ENCODE measurements at places on chromosomes 1 and 21.

- no peak for DNase-seq
These were observed 14.4 kb downstream of the PPFIA4 start for GRCh38 chr1:203040513-203041275.

- peak; percentile 31 for DNase-seq
These were observed 22.6 kb upstream of the FCGR2A start for GRCh38 chr1:161482610-161483009.

DNA sequence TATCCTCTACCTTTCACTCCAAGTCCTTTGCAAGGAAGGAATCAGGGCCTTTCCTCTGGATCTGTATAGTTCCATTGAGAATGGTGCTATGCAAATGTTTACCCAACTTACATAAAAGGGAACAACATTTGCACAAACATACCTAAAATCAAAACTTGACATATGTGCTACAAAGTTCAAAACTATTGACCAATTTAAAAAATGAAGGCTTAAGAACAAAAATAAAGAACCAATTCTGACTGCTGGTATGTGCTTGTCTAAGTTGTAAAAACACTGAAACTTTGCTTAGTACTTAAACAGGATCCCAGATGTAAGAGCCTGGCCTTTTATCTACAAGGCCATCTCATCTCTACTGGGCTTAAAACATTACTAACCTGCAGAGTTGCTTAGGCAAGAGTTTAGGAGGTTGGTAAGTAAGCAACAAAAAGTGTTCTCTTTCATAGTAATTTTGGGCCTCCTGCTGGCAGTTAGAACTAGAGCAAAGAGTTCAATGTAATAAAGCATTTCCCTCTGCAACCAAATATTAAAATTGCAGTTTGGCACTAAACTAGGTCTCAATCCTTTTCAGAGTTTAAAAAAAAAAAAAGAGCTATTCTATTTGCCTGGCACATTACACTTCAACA lies 2.0 kb downstream of the SCMH1 start:
- peak; percentile 59 for DNase-seq

GRCh38 chr21:41655259-41655658 lies 111.6 kb downstream of the RIPK4 start:
- no peak for DNase-seq

DNA sequence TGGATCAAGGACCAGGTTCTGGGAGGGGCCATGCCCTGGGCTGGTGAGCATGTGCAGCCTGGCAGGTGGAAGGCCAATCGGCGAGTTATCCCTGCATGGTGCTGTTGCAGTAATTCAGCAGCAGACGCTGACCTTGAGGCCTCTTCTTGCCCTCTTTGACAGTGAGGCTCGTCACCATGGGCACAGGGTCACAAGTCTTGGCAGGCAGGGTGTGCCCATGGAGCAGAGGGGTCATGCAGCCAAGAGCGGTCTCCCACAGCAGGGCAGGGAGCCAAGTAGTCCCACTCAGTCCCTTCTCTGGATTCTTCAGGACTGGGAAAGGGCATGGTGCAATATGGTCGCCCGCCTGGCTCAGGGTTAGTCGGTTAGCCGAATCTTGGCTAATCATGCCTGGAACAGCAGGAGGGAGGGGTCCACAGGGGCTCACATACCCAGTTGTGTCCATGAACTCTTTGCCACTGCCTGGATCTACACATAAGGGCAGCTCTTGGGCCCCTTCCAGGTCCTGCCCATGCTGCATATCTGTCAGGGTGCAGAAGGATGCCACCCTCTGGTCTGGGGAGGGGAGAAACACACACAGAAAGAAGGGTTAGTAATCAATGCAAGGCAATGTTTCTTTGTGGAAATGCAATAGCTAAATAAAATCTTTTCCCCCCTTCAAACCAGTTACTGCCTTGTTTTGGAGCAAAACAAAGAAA lies 226.8 kb downstream of the SIPA1L2 start:
- DNase-seq: no peak

- DNase-seq: peak; percentile 68
These were observed at the start of gene NCF2 for GRCh38 chr1:183590244-183591191. TSS of gene NCF2 (minus strand) at chr1:183590459. CDS start at chr1:183590329, 130 bp downstream.

DNA sequence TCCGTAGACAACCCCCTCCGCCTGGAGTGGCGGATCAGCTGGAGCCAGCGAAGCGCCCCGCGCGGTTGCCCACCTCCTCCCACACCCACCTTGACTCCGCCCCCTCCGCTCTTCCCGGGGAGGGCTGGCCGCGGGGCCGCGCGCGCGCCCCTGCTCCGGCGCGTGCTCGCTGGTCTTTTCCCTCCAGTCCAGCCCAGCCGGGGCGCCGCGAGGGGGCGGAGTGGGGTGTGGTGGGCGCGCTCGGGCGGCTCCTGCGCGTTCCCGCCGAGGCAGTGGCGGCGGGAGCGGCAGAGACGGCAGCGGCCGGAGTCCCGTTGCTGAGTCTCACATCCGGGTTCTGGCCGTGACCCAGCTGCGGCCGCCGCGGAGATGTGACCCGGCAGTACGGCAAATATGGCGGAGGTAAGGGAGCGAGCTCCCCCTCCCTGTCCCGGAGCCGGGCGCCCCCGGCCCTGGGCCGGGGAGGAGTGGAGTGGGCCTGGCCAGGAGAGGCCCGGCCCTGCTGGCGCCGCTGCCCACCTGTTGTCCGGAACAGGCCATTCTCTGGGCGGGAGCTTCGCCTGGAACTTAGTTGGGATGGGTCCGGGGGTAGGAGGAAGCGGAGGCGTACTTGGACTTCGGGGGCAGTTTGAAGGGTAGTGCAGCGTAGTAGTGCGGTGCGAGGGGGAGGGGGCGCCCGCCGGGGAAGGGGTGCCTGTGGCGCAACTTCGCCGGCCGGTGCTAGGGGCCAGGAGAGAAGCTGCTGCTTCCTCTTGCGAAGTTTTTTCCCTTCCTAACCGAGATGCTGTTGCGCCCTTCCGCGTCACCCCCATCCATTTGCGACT lies 5.4 kb downstream of the MIER1 start:
- DNase-seq: peak; percentile 96

GRCh38 chr1:95096218-95096841 lies 20.8 kb upstream of the TLCD4 start:
- peak; percentile 6 for DNase-seq

- no peak for DNase-seq
These were observed 840.0 kb upstream of the B3GALT2 start for GRCh38 chr1:194026422-194026821.

DNA sequence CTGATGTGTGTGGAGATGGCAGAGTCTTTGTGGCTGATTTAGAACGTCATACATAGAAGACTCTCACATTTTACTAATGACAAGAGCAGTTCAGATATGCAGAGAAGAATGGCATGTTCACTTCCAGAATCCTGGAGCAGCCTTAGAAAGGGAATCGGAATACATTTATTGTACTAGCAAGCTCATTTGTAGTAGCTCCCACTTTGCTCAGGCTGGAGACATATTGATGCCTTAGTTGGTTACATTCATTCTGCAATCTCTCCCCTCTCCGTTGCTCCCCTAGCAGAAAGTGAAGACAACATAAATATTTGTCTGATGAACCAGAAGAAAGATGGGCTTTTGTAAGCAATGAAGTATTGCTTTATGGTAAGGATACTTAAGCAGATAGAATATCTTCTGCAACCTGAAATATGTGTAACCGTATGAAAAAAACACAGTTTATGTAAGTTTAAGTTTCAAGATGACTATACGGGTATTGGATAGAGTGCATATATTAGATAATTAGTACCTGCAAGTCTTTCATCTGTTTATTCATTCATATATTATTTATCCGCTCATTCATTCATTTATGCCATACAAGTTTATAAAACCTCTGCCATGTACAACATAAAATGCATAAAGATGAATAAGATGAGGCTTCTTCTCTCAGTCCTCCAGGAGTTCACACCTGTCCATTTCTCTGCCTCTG lies 135.7 kb downstream of the CNIH3 start:
- no peak for DNase-seq

DNA sequence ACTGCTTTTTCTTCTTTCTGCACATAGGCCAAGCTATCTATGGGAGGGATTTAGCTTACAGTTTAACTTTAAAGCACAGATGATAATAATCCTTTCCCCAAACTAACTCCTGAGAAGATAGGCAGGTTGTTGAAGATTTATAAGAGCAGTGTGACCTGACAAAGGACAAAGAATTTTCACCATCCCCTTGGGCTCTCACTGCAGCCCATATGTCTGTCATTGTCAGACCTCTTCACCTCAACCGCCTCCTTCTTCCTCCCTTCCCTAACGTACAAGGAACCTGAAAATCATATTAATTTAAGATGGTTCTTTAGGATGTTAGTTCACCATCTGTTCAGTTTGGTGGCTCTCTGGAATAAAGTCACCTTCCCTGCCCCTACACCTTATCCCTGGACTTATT lies 5.0 kb downstream of the RNU1-2 start:
- DNase-seq: no peak

- no peak for DNase-seq
These were observed 11.8 kb downstream of the DENND4B start for GRCh38 chr1:153934746-153935145.

DNA sequence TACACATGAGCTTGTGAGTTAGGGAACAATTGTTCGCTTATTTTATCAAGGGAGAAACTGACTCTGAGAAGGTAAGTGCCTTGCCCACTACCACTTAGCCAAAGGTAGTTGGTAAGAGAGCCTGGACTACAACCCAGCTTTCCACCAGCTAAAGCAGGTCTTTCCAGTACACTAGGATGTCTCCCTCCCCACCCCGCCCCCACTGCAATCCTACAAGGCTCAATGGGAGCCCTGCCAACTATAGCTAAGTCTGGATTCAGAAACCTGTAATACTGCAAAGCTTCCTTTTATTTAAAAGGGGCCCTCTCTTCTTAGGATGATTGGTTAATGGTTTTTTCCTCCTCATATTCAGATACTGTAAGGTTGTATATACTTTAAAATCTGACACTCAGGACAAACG lies 102.0 kb upstream of the C8B start:
- DNase-seq: no peak

DNA sequence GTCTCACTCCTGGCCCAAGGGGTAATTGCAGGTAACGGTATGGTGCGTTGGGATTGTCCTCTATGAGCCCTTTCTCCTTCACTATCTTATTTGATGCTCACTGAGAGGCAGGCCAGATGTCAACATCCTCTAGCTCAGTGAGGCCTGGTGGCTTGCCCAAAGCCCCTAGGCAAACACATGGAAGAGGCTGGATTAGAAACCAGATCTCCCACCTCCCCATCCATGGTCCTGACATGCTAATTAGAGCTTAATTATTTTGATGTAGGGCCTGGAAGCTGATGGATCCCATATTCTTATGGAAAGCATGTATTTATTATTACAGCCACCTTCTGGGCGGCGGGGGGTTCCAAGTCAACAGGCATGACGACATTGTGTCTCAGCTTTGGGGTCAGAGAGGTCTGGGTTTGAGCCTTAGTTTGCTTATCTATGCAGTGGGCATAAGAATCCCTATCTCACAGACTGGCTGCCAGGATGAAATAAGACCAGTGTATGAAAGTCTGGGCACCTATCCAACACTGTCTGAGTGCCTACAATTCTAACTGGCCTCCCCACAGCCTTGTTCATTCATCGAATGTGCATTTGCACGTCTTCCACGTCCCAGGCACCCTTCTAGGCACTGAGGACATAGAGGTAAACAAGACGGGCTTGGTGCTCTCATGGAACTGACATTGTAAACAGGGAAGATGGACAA lies 6.2 kb downstream of the SMPDL3B start:
- DNase-seq: no peak
